Bronchial epithelial cell (primary cell): ENCODE measurements at places on chromosomes 11 and 22.

DNA sequence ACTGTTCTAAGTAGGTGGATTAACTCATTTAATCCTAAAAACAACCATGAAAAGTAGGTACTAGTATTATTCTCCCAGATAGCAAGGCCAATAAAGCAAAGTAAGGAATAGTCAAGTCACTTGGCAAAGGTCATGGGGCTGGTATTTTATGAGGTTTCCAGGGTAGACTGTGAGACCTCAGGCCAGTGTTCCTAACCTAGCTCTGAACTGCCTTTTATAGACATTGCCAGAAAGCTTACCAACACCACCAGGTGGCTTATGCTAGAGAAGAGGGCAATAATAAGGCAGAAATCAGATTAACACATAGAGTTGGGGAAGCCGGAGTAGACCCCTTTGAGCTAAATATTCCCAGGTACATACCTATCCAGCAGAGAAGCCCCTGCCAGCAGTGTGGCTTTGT is 490.9 kb upstream of the TENM4 start:
- DNase-seq, result no peak

DNA sequence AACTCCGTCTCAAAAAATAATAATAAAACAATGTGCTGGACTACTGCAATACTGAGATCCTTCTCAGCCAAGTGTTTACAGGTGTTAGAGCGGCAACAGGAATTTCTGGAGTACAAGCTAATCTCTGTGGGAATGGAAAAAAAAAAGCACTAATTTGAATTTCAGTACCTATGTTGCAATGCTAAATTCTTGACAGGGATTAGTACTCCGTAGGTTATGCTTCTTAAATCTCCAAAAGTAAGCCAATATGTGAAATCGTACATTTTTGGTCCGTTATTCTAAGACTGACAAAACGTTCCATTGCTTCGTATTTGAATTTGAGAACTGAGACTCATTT is 1.1 kb downstream of the ATL3 start:
- DNase-seq, result peak; percentile 10

GRCh38 chr11:59141673-59142460 is 789 bp upstream of the FAM111A start:
- DNase-seq, result peak; percentile 20

GRCh38 chr11:3003396-3004231 is 11.5 kb upstream of the NAP1L4 start:
- DNase-seq, result peak; percentile 93

DNA sequence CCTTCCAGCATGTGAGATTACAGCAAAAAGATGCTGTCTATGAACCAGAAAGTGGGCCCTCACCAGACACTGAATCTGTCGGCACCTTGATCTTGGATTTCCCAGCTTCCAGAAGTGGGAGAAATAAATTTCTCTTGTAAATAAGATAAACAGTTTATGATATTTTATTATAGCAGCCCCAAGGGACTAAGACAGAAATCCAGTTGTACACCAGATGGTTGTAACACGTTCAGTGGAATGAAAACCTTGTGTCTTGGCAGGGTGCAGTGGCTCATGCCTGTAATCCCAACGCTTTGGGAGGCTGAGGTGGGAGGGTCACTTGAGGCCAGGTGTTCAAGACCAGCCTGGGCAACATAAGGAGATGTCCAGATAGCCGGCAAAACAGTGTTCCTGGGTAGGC is 61.8 kb downstream of the MCHR1 start:
- no peak for DNase-seq

GRCh38 chr11:57097149-57097548 is 84.6 kb upstream of the LRRC55 start:
- no peak for DNase-seq

GRCh38 chr11:472272-472671 is 22.2 kb downstream of the PTDSS2 start:
- DNase-seq, result no peak

DNA sequence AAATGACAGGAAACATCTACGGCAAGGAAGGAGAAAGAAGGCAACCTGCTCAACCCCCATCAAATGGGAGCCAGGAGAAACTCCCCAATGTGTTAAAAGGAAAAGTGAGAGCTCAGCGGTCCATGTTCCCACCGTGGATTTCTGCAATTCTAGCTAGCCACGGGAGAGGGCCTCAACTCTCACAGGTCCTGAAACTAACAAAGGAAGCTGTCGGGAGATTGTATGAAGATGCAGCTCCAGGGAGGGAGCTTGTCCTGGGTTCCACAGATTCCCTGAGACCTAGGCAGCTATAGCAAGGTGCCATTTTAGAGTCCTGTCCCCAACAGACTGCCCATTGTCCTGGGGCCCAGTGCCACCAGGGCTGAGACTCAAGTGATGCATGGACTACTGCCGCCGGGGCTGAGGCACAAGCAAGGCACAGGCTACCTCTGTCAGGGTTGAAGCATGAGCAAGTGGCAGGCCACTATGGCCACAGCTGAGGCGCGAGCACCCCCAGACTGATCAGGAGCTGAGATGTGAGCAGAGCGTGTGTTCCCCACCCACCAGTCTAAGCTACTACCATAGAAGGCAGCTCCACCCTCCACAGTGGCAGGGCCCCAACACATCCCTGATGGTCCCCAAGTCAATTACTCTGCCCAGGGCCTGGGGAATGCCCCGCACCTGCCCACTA is 31.3 kb downstream of the RSF1 start:
- DNase-seq, result no peak

DNA sequence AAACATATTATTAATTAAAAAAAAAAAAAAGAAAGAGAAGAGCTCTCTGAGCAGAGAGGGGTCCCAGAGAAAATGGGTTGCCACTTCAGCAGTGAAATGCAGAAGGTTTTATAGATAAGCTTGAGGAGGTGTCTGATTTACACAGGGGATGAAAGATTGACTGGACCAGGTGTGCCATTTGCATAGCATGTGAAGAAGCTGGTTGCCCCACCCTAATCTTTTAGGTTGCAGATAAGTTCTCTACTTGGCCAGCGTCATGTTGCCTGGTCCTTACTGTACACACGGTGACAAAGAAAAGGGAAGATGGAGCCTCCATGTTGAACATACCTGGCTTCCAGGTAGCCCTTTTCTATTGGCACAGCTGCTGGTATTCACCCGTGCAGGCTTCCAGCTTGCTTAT is 41.4 kb downstream of the MS4A2 start:
- no peak for DNase-seq

DNA sequence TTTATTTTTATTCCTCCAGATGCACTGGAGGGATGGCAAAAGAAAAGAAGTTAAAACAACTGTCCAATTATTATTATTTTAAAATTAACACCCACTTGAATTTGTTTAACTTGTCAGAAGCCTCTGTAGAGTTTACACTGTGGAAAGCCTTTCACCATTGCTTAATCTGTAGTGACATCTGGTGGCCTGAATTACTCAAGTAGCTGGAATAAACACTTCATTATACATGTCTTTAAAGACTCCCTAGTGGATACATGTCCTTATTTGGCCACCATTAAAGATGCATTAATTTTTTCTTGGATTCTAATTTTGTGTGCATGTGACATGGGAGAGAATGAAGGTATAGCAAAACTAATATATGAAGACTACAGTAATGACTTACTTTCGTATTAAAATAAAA is 1496.5 kb downstream of the FAM181B start:
- peak; percentile 64 for DNase-seq

DNA sequence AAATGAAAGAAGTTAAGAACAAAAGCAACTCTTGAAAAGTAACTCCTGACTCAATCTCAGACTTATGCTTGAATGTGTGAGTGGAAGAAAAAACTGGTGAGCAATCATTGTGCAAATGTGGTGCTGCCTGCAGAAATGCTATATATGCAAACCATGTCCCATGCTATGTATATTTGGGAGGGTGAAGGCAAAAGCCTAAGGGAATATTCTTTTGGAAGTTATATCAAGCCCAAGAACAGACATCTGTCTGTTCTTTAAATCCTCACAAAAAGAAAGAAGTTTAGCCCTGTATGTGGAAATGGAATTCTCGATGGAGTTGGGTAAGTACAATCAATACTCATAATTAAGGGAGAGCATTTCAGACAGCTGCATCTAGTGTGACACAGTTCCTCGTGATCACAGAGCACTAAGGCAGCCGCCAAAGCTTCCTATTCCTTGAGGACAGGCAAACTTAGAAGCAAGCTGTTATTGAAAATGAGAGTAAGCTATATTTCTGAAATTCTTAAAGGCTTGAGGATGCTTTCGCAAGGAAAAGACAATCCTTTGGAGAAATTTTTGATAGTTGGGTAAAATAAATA is 406.5 kb upstream of the CHORDC1 start:
- DNase-seq, result no peak

DNA sequence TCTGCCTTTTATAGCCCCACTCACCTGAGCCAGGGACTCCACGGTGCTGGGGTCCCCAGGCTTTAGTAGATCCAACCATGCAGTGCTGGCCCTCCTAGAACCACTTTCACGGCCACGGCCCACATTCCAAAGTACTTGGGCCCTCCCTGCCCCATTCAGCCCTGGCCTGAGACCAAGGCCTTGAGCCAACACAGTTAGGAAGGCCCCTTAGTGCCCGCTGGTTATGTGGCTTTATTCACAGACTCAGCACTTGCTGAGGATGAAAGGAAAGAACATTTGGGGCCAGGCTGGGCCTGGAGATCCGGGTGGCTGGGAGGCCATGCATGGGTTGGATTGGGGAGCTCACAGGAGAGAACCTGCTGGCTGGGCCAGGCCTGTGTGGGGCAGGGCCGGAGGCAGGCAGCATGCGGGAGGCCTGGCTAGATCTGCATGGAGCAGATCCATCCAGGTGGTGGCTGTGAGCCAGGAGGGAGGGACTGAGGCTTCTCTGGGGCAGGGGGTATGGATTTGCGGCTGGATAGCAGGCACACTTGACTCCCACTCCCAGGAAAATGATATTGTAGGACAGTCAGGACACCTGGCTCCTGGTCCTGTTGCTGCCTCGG is 12.6 kb downstream of the CHRM1 start:
- DNase-seq, result no peak

GRCh38 chr22:44839061-44839460 is 86.7 kb downstream of the ARHGAP8 start:
- DNase-seq, result no peak

GRCh38 chr11:76234021-76234415 is 27.7 kb upstream of the WNT11 start:
- no peak for DNase-seq

GRCh38 chr22:27853424-27853823 is 51.9 kb upstream of the MN1 start:
- DNase-seq, result no peak
